Inflammatory macrophage treated with lipopolysaccharide for 1 hour (primary cell): ENCODE measurements at places on chromosomes 5 and 9.

DNA sequence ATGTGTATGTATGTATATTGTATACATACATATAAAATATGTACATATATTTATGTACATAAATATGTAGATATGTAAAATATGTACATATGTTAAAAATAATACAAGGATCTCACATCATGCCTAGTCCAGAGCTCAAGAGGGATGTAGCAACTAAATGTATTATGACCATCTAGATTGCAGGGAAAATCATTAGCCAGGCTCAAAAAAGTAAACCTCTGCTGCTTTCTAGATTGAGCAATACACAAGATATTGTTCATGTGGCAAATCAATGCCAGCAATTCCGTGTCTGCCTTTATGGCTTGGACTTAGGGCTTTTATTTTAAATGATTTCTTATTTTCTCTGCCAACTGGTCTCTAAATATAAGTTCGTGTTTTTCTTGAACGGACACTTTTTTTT, 65.2 kb downstream of the RAI14 start:
- no peak for DNase-seq

DNA sequence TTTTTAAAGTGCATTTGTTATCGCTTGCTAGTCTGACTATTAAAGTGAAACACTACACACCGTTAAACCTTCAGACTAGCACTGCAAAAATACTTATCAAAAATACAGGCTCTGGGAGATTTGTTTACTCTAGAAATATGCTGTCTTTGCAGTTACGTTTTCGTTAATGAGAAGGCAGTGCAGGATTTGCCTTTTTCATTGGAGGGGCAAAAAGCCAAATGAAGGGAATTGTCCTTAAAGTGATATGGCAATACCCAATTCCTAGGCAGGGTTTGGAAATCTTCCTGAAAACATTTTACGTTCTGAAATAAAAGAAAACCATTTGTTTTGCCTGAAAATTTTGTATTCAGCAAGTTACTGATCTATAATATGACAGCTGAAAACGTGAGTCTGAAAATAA, 1800.2 kb downstream of the MAT2B start:
- DNase-seq: no peak

- peak; percentile 65 for DNase-seq
Measured at GRCh38 chr5:35212122-35212982, 17.9 kb downstream of the PRLR start.

DNA sequence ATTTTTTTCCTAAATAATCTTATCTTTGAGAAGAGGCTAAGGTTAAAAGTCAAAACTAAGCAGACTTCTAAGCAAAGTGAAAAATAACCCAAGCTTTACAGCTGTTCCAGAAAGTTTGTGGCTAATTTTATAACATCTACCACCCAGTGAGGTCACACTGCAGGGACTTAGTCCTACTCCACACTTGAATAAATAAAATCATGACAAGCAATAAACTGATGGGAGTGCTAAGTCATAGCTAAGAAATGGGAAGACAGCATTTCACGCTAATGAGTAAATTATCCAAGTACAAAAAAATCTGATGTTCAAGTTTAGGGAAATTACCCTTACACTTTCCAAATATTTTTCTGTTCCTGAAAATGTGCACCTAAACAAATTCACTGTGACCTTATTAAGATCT, 47.7 kb downstream of the ZNF608 start:
- DNase-seq: no peak

GRCh38 chr5:133051061-133051541, 712 bp upstream of the HSPA4 start:
- DNase-seq: no peak

DNA sequence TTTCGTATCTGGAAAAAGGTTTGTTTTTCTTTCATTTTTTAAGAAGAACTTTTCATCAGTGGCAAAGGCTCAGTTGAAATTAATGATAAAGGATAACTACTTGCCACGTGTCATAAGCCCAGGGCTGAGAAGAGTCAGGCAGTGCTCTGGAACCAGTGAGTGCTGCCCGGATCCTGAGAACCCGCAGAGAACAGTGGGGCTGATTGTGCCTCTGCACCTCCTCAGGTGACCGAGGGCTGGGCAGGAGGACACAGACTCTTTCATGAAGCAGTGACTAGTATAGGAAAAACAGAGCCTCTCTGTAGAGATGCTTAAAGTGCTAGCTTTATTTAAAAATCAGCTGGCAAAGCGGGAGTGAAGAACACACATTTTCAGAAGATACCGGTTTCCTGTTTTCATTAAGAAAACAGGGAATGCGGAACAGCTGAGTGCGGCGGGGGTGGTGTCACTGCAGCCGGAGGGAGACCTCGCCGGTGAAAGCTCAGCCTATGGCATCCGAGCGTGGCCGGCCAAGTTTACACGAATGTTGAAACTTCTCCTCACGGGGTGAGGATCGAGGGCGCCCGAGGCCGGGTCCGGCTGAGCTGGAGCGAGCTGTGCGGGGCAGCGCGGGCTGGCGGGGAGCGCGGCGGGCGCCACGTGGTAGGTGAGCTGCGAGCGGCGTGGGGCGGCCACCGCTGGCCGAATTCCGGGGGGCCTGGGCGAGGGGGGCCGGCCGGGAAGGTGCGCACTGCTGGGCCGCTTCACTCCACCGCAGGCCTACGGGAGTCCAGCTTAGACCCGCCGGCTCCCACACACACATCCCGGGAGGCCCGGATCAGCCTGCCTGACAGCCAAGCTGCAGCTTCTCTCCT, 134.7 kb upstream of the DMRT1 start:
- peak; percentile 67 for DNase-seq

DNA sequence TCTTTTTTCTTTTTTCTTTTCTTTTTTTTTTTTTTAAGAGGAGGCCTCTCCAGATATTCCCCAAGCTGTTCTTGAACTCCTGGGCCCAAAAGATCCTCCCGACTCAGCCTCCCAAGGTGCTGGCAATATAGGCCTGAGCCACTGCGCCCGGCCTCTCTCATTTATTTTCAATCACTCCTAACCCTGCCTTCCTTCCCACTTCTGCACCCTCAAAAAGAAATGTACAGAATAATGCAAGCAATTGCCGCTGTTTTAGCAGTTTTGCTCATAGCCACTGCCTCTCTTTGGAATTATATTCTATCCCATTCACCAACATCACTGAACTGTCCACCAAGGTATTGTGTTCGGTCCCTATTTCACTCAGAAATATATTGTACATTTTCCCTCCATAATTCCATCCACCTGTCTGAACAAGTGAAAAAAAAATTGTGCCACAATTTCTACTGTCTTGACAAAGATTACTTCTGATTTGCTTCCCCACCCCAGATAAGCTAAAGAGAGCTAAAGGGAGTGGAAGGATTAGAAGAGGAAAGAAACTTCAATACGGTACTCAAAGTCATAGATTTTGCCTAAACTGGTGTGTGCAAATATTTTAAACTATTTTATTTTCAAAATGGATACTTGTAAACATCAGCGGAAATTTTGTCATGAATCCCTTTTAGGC, 1.9 kb downstream of the FNBP1 start:
- DNase-seq: peak; percentile 42

DNA sequence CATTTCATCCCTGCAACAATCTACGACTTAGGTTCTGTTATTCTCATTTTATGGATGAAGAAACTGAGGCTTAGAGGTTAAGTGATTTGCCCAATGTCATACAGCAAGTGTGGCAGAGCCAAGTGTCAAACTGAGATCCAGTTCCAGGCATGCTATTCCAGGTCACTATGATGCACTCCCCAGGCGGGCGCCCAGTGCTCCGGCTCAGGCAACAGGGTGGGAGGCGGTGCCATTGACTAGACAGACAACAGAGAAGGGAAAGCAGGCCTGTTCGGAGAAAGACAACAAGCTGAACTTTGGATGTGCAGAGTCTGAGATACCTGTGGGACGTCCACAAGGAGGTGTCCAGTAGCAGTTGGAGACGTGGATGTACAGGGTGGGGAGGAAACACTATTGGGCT, 10.8 kb upstream of the DDX41 start:
- DNase-seq: no peak

GRCh38 chr5:73544429-73545402, 20.7 kb downstream of the ANKRA2 start:
- DNase-seq: no peak

GRCh38 chr5:173984218-173984617, 4.8 kb upstream of the C5orf47 start:
- DNase-seq: no peak

GRCh38 chr5:99702565-99702964, 773.8 kb upstream of the CHD1 start:
- no peak for DNase-seq

- no peak for DNase-seq
Measured at GRCh38 chr5:33361781-33362180, 79.0 kb upstream of the TARS1 start.

DNA sequence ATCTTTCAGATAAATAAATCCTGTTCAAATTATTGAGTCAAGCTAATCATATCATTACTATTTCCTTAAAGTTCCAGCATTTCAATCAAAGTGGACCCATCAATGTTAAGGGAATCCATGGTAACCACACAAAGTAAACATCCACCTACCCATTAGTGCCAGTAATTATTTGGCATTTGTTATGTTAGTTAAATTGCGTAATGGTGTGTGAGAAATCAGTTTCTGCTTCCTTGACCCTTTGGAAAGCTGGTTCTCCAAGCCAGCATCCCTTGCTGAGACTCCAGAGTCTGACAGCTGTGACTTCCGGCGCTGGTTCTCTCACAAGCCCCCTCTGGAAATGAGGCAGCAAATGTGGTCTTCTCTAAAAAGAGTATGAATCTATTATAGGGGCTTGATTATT, 308.6 kb upstream of the EFNA5 start:
- DNase-seq: peak; percentile 9

DNA sequence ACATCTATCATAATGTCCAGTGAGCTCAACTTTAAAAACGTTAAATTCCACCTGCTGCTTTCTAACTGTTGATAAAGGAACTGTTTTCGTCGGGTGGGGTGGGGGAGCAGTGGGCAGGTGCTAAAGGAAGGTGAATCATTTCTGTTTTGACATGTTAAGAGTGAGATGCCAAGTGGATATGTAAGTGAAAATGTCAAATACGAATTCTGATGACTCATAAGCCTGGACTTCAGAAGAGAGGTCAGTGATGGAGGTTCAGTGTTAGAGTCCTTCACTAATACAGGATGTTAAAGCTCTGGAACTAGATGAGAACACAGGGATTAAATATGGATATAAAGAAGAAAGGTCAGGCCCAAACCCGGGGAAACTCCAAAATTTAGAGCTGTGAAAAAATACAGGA, 617.9 kb upstream of the CTNND2 start:
- DNase-seq: no peak

DNA sequence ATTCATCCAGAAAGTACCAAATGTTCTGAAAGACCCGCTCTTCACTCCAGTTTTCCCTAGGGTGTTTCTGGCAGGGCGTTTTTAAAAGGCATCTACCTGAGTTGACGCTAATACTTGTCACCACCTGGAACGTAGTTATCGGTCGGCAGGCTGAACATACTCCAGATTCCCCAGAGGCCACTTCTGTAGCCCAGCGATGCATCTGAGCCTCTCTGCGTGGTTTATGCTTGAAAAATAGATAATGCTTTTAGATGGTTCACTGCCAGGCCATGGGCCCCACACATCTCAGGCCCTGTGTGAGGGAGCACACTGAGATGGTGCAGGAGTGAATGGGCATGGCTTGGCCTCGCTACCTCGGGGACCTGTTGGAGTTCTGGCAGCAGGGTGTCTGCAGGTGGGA, 33.0 kb upstream of the NCS1 start:
- DNase-seq: no peak

DNA sequence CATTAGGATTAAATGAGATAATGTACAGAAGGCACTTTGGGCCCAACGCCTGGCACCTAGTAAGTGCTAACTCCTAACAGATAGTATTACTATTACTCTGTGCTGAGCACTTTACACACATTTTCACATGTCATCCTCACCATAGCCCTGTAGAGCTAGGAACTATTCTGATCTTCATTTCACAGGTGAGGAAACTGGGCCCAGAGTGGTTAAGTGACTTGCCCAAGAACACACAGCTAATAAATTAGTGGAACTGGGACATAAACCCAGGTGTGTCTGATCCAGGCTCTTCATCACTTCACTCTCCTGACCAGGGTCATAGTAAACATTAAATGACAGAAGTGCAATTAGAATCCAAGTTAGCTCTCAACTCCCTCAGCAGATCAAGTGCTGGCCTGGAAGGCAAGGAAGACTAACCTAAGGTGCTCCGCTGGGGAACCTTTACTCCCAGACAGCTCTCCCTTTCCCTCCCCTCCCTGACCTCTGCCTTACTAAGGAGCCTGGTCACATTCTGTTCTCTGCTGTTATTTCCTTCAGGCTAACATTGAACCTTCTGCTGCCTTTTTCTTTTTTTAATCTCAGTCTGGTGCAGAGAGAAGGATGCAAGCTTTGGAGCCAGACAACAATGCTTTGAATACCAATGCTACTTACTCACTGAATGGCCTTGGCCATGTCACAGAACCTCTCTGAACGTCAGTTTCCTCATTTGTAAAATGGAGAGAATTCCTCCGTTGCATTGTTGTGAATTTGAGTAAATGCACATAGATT, 4.1 kb upstream of the ADRA1B start:
- DNase-seq: no peak

DNA sequence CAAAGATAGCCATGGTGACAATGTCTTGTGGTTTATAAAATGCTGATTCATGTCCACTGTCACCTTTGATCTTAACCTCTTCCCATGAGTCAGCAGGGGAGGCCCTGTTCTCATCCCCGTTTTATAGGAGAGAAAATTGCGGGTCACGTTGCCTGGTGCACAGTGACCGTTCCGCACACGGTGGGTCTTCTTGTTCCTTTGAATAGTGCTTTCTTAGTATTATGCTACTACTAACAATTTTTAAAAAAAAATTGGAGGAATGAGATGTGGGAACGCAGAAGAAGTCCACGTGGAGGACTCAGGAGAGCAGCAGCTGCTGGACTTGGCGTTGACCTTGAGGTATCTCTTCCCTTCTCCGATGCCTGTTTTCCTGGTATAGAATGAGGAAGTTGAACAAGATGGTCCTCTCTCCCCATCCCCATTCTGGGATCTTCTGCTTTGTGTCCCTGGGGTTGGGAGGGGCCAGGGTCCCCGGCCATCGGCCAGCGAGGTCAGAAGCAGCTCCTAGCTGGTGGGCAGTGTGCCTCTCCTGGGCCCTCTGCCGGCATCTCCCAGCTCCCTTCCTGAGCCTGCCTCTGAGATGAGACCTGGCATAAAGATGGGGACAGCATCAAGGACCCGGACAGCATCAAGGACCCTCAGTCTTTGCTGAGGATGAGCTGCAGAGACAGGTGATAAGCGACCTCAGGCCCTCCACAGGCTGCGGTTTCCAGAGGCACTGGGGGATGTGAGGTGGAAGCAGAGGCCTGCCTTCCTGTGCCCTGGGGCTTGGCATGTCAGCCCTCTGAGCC, 143.9 kb downstream of the C9orf50 start:
- no peak for DNase-seq

DNA sequence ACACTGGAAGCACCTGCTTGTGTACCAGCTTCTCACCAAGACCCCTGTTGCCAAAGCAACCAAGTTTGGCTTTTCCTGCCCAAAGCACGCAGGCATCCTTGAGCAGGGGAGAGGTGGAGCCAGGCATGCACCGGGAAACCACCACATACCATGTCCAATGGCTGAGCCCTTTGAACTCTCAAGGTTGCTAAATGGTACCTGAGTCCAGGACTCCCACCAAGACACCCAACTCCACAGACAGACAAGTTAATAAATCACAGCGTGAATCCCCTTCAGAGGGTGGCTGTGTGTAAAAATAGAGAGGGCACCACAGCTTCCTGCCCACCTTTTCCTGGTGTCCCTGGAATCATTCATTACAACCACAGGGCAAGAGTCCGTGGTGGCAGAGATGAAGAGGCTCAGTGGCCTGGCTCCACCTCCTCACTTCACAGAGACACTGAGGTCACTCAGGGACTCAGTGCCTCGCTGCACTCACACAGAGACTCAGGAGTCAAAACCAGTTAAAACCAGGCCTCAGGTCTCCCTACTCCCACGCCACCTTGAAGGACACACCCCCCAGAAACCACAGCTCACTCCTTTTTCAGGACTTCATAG, 143.7 kb downstream of the C5orf15 start:
- DNase-seq: no peak

- DNase-seq: no peak
Measured at GRCh38 chr9:116566677-116567488, 120.2 kb upstream of the TRIM32 start.
